Stimulated activated CD8-positive, alpha-beta memory T cell treated with anti-CD3 and anti-CD28 coated beads, Interleukin-7, amount 100 ng/mL, for 1 hour (primary cell): ENCODE measurements at places on chromosomes 13 and 19.
A peak's percentile ranks its signal among the peaks of the same experiment; 100 is the strongest.

GRCh38 chr13:29969286-29969685, 118.9 kb upstream of the UBL3 start:
- no peak for DNase-seq

GRCh38 chr13:40152145-40152544, 496.7 kb downstream of the COG6 start:
- DNase-seq = no peak

- no peak for DNase-seq
Measured at GRCh38 chr13:63409791-63410351, 1994.2 kb upstream of the PCDH20 start.

GRCh38 chr13:75508002-75508548, 26.1 kb upstream of the TBC1D4 start:
- DNase-seq = no peak

GRCh38 chr13:27279506-27279905, 8.9 kb downstream of the RASL11A start:
- no peak for DNase-seq

- DNase-seq = no peak
Measured at GRCh38 chr19:11577451-11578257, at the start of gene ACP5. Gene ACP5, minus strand, starts transcription at chr19:11577645. Its CDS starts 328 bp downstream, at chr19:11577317.

- DNase-seq = no peak
Measured at GRCh38 chr13:71644579-71644978, 222.4 kb downstream of the DACH1 start.

DNA sequence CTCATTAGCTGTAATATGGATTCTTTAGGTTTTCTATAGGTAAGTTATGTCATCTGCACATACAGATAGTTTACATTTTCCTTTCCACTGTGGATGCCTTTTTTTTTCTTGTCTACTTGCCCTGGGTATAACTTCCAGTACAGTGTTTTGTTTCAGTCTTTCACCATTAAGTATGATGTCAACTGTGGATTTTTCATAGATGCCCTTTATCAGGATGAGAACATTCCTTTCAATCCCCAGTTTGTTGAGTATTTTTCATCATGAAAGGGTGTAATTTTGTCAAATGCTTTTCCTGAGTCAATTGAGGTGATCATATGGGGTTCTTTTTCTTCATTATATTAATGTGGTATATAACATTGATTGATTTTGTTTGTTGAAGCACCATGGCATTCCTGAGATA, 43.6 kb upstream of the SACS start:
- no peak for DNase-seq

DNA sequence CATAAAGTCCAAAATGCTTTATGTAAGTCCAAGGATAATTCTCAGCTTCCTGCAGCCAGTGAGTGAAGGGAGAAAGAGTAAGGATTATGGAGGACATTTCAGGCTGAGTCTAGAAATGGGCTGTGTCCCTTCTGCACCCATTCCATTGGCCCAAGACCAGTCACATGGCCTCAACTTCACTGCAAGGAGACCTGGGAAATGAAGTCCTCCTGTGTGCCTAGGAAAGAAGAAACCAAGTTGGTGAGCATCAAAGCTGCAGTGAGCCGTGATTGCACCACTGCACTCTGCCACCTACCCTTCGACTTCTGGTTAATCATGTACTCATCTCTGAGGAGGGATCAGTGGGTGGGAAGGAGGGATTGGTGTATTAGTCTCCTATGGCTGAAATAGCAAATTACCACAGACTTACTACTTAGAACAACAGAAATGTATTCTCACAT, 3.6 kb upstream of the CD37 start:
- DNase-seq = no peak

DNA sequence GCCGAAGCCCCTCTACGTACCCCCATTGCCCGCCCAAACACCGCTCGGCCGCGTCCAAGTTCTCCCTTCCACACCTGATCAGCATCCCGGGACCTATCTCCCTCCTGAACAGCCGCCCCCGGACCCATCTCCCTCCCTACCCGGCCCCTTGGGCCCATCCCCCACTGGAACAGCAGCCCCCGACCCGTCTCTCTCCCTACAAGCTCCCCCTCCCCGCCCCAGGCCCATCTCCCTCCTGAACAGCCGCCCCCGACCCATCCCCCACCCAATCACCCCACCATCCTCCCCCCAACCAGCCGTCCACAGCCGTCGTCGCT, 610 bp downstream of the ZSCAN1 start:
- DNase-seq = no peak

DNA sequence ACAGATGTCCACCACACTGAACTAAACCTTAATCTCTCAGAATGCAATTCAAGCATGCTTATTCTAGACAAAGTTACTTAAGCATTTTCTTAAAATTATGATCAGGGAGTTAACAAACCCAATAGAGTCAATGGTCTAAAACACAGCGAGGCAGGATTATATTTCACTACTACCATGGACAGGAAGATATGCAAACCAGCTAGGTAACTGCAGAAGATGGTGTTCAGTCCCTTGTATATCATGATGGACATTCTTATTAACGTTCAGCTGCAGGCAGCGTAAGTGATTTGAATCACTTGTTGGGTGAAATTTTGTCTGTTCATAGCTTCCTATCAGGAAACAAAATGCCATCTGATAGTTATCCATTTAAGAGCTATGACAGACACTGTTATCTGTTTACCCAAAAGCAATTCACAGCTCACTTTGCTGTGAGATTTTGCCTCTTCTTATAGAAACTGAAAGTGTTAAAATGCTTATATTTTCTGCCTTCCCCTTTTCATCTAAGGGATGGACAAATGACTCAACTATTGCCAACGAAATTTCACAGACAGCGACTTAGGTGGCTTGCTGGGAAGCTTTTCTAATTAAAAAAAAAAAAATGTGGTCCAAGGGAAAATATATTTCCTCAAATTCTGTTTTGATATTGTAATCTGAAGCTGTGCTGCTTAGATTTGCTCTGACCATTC, 591.9 kb downstream of the DACH1 start:
- DNase-seq = no peak

- no peak for DNase-seq
Measured at GRCh38 chr13:36082806-36083205, 48.4 kb downstream of the DCLK1 start.

DNA sequence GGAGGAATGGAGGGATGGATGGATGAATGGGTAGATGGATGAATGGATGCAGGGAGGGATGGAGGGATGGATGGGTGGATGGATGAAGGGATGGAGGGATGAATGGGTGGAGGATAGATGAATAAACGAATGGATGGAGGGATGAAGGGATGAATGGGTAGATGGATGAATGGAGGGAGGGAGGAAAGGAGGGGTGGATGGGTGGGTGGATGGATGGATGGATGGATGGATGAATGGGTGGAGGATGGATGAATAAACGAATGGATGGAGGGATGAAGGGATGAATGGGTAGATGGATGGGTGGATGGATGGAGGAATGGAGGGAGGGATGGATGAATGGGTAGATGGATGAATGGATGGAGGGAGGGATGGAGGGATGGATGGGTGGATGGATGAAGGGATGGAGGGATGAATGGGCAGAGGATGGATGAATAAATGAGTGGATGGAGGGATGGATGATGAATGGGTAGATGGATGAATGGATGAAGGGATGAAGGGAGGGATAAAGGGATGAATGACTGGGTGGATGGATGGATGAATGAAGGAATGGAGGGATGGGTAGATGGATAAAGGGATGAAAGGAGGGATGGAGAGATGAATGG, 33.0 kb upstream of the TPM4 start:
- no peak for DNase-seq

DNA sequence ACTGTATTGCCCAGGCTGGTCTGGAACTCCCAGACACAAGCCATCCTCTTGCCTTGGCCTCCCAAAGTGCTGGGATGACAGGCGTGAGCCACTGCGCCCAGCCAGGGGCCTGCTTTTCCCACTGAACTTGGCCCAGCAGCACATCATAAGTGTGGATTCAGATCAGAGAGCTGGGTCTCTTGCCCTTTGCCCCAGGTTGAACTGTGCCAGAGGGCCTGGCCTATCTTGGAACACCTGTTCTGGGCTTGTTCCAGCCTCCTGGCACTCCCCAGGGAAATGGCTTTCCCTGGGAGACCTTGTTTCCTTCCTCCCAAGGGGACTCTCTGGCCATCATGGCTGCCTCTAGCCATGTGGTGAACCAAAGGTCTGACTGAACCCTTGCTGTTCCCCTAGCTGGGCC, 3.4 kb downstream of the CC2D1A start:
- no peak for DNase-seq

- peak; percentile 33 for DNase-seq
Measured at GRCh38 chr13:20161275-20161950, 561 bp upstream of the GJA3 start.

- DNase-seq = no peak
Measured at GRCh38 chr13:40031031-40031430, 375.6 kb downstream of the COG6 start.

GRCh38 chr19:31981545-31981944, 363.9 kb upstream of the ZNF507 start:
- no peak for DNase-seq

GRCh38 chr13:76852986-76853385, 33.2 kb downstream of the KCTD12 start:
- DNase-seq = no peak

DNA sequence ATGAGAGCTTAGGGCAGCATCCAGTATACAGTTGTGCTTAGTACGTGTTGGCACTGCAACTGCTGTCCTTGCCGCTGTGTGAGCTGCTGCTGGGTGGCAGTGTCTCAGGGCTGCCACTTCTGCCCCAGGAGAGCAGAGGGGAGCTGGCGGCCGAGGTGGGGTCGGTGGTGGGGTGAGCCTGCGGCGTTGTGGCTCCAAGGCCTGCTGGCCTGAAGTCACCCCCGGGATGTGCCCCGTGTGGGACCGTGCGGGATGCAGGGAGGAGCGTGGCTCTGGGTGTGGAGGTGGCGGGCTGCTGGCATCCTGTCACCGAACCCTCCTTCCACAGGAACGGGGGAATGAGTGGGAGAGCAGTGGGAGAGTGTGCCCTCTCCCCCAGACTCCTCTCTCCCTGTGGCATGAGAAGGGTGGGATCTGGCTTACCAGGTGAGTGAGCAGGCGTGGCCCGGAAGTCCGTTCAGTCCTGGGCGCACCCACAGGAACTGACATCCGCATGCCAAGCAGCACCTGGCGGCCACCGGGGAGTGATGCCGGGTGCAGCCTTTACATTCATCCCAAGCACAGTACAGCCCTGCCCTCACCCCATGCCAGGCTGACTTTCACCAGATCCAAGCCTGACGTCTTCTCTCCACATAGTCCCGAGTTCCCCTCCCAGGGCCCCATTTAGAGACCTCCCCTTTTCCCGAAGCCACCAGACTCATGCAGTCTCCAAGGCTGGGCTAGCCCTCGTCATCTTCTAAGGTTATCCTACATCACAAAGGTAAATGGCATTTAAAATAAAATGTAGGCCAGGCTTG, 26.6 kb downstream of the MCF2L start:
- DNase-seq = no peak

- DNase-seq = no peak
Measured at GRCh38 chr19:41415154-41415571, 12.0 kb downstream of the B3GNT8 start.

DNA sequence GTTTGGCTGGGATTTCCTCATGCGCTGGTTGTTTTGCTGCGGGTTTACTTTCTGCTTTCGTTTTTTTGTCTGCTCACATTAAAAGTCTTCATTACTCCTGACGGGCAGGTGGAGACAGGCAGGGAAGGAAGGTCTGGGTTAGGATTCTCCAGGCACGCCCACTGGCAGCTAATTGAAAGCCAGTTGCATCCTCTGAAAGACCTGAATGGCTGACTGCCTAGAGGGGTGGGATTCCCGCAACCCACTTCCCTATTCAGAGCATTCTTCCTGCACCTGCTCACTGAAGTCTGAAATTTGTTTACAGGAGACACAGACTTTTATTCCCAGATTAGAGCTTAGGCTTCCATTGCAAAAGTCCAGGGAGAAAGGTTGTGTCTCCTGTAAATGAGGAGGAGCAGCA, 172.0 kb downstream of the UQCRFS1 start:
- no peak for DNase-seq

DNA sequence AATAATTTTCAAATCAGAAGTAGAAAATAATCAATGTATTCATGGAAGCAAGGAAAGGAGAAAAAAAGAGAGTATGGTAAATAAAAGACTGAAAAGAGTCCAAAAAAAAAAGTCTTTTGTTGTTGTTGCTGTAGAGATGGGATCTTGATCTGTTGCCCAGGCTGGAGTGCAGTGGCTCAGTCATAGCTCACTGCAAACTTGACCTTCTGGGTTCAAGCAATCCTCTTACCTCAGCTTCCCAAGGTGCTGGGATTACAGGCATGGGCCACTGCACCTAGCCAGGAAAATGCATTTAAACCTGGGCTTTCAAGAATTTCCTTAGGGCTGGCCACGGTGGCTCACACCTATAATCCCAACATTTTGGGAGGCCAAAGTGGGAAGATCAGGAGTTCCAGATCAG, 7.0 kb upstream of the MAP3K10 start:
- DNase-seq = no peak

DNA sequence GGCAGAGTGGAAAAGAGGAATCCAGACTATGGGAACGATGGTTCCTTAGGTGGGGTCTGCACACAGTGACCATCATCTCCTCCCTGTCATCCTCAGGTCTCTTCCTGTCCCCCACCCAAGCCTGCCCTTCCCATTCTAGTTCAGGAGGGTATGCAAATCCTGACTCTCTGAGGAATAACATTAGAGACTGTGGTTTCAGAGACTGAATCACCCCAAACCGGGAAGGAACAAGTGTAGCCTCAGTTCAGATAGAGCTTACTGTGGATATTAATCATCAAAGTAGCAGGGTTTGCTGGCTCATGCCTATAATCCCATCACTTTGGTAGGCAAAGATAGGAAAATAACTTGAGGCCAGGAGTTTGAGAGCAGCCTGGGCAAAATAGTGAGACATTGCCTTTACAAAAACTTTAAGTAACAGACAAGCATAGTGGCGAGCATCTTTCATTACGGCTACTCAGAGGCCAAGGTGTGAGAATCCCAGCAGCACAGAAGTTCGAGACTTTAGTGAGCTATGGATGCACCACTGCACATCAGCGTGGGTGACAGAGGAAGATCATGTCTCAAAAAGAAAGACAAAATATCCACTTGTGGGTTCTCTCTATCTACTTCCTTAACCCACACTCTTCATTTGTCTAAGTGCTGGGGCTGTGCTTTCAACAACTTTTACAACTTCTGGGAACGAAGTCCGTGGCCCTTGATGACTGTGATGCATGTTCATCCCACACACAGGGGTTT, 19.3 kb upstream of the LGALS13 start:
- no peak for DNase-seq

- no peak for DNase-seq
Measured at GRCh38 chr13:73618275-73618865, 515.8 kb downstream of the KLF12 start.

GRCh38 chr13:22223411-22223810, 552.5 kb downstream of the FGF9 start:
- no peak for DNase-seq
